ENCODE measurements at places on chromosomes 5 and 9. TPM values are rescaled to one million over a fixed set of nuclear protein-coding genes. Genes with fewer than 3 reads are reported as not detected.
A peak's percentile ranks its signal among the peaks of the same experiment; 100 is the strongest.

GRCh38 chr9:76898786-76899185, 7.1 kb downstream of the PRUNE2 start:
- no peak overlapping the region for H3K4me3 ChIP-seq
- H3K4me1 ChIP-seq, result no peaks in the 10 kb centered on the region
- DNase-seq, result no peak
- H3K27ac ChIP-seq, result no peak overlapping the region
- peaks cover 23% of the 10 kb centered on the region for H3K27me3 ChIP-seq

DNA sequence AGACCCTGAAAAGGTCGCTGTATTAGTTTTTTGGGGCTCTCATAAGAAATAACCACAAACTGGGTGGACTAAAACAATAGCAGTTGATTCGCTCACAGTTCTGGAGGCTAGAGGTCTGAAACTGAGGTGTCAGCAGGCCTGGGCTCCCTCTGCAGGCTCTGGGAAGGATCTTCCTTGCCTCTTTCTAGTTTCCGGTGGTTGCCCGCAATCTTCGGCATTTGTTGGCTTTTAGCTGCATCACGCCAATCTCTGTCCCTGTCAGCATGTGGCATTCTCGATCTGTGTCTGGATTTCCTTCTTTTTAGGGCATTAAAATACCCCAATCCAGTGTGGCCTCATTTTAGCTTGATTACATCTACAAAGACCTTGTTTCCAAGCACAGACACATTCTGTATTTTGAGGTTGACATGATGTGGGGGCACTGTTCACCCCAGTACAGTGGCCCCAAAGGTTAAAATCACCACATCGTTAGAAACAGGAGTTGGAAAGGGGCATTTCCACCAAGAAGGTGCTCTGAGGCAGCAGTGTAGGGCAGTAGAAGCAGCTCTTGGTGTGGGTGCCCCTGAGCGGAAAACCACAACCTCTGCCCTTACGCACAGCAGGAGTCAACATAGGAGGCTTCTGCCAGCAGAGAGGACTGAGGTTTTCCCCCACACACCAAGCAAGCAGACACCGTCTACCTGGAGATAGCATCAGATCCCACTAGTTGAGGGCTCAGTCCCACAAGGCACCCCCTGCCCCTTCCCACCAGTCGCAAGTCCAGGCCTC, 13.5 kb downstream of the ZNF79 start:
- no peak overlapping the region for H3K4me3 ChIP-seq
- H3K4me1 ChIP-seq, result peaks cover 10% of the 10 kb centered on the region
- H3K27ac ChIP-seq, result no peak overlapping the region
- DNase-seq, result peak; percentile 53

DNA sequence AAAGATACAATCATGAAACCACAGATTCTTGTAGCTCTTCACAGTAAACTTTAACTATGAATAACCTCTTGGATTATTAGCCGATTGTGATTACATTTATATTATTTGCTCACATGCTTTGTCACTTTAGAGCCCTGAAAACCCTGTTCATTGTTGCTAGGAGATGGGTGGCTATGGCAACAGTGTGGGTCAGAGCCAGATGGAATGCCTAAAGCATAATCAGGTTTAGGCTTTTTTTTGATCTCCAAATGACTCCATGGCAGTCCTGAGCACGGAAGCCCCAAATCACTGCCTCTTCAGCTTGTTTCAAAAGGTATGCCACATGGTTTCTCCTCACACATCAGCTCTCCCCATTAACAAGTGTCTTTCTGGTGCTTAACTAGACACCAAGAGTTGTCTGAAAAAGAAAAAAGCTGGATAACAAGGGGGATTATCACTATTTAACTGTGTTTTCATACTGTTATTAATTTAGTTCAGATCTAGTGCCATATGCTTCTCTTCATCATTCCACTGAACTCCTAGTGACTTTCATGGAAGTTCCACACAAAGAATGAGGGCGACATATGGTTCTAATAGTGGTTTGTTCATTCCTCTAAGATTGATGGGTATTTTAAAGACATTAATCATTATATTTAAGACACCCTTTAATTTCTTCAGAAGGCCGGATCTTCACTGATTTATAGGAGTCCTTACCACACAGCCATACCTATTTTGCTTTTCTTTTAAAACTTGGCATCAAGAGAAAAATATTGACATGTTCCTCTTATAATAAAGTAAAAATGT, 88.8 kb upstream of the PAM start:
- H3K4me1 ChIP-seq, result no peaks in the 10 kb centered on the region
- peaks cover 8% of the 10 kb centered on the region for H3K27me3 ChIP-seq
- H3K4me3 ChIP-seq, result no peak overlapping the region
- H3K27ac ChIP-seq, result no peak overlapping the region
- no peaks in the 10 kb centered on the region for H3K36me3 ChIP-seq
- DNase-seq, result no peak

- peak; percentile 10 for DNase-seq
- H3K27me3 ChIP-seq, result peaks cover 13% of the 10 kb centered on the region
- H3K4me3 ChIP-seq, result no peak overlapping the region
- no peak overlapping the region for H3K27ac ChIP-seq
- peaks cover 21% of the 10 kb centered on the region for H3K4me1 ChIP-seq
- no peaks in the 10 kb centered on the region for H3K36me3 ChIP-seq
Measured at GRCh38 chr5:57600321-57600720, 117.7 kb upstream of the ACTBL2 start.

GRCh38 chr9:84702471-84702870, 32.9 kb downstream of the NTRK2 start:
- no peak overlapping the region for H3K4me3 ChIP-seq
- peaks cover 5% of the 10 kb centered on the region for H3K27me3 ChIP-seq
- H3K27ac ChIP-seq, result no peak overlapping the region
- peaks cover 2% of the 10 kb centered on the region for H3K4me1 ChIP-seq
- no peaks in the 10 kb centered on the region for H3K36me3 ChIP-seq

GRCh38 chr5:74303578-74303977, 336.9 kb downstream of the ENC1 start:
- H3K4me3 ChIP-seq, result no peak overlapping the region
- H3K4me1 ChIP-seq, result no peaks in the 10 kb centered on the region
- H3K36me3 ChIP-seq, result no peaks in the 10 kb centered on the region

GRCh38 chr5:153752890-153753289, 262.4 kb downstream of the GRIA1 start:
- DNase-seq, result no peak
- H3K4me3 ChIP-seq, result no peak overlapping the region
- H3K27ac ChIP-seq, result no peak overlapping the region
- H3K4me1 ChIP-seq, result no peaks in the 10 kb centered on the region
- H3K36me3 ChIP-seq, result no peaks in the 10 kb centered on the region

- no peaks in the 10 kb centered on the region for H3K36me3 ChIP-seq
- no peaks in the 10 kb centered on the region for H3K27me3 ChIP-seq
- no peak overlapping the region for H3K27ac ChIP-seq
- H3K4me1 ChIP-seq, result no peaks in the 10 kb centered on the region
- no peak overlapping the region for H3K4me3 ChIP-seq
- DNase-seq, result no peak
Measured at GRCh38 chr9:17795744-17796143, 216.9 kb downstream of the SH3GL2 start.

DNA sequence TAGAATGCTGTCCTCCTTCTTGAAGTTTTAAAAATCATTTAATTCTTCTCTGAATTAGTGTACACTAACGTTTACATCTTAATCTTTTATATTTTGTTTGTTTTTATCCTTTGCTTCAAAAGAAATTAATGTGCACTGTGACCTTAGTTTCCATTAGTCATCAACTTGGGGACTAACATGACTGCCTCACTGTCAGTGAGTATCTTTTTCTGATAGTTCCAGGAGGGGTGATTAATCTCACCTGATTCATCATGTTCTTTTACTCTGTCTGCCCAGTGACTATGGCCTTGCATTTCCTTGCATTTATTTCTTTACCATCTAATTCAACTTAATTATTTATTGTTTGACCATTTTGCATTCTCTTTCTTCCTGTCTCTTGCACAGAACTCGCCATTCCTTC, 33.4 kb upstream of the NR3C1 start:
- H3K27ac ChIP-seq, result peak overlapping the region; percentile 72
- no peak for DNase-seq
- H3K36me3 ChIP-seq, result peaks cover 3% of the 10 kb centered on the region
- H3K4me3 ChIP-seq, result peak overlapping the region; percentile 6
- no peaks in the 10 kb centered on the region for H3K27me3 ChIP-seq

DNA sequence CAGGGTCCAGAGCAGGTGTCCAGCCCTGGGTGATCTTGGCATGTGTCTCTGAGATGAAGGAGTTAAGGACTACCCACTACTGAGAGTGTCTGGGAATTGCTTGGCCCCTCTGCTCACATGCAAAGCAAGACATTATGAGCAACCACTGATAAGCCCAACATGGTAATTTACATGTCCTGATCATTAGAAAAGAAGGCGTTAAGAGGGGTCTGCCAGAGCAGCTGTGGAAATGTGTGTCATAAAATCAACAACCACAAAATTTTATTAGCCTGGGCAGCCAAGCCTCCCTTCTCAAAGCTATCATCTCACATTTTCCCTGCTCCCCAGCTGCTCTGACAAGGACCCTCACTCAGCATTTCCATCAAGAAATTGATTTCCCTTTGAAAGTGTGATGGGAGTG, 351.0 kb downstream of the SPOCK1 start:
- DNase-seq, result no peak
- no peak overlapping the region for H3K4me3 ChIP-seq
- peaks cover 12% of the 10 kb centered on the region for H3K27me3 ChIP-seq

- H3K36me3 ChIP-seq, result peaks cover under 1% of the 10 kb centered on the region
- peaks cover 5% of the 10 kb centered on the region for H3K4me1 ChIP-seq
- H3K27ac ChIP-seq, result no peak overlapping the region
- no peak overlapping the region for H3K4me3 ChIP-seq
Measured at GRCh38 chr9:114769624-114770023, 36.2 kb downstream of the TNFSF15 start.

DNA sequence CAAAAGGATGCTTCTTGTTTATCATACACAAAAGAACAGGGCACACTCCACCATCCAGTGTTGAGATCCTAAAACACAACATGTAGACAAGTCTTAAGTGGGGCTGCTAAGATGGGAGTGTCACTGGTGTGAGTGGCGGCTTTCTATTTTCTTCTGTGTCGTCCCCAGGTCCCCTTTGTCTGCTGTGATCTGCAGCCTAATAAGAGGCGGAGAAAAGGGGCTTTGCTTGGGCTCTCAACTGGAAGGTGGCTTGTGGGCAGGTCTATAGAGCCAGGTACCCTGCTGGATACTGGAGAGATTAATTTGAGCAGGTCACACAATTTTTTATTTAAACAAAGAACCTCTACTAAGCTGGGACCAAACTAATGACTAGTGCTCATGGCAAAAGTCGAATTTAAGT, 126.1 kb upstream of the SAP30L start:
- H3K4me1 ChIP-seq, result peaks cover 6% of the 10 kb centered on the region
- H3K36me3 ChIP-seq, result peaks cover 30% of the 10 kb centered on the region
- no peaks in the 10 kb centered on the region for H3K27me3 ChIP-seq

- peak overlapping the region; percentile 100 for H3K4me3 ChIP-seq
- DNase-seq, result peak; percentile 45
- peak overlapping the region; percentile 100 for H3K27ac ChIP-seq
- H3K36me3 ChIP-seq, result peaks cover 35% of the 10 kb centered on the region
- H3K27me3 ChIP-seq, result no peaks in the 10 kb centered on the region
Measured at GRCh38 chr5:159208514-159209437, 577 bp downstream of the RNF145 start.

PCDHGB4 gene
- total RNA-seq, result 0.09 TPM

ITGA1 gene
- 3.9 TPM for total RNA-seq

GABRA1 gene
- total RNA-seq, result not detected

GOLGA1 gene
- total RNA-seq, result 18.3 TPM

TMEM215 gene
- not detected for total RNA-seq

PDGFRB gene
- total RNA-seq, result not detected

LCNL1 gene
- total RNA-seq, result not detected

BTNL3 gene
- not detected for total RNA-seq

ADGRV1 gene
- total RNA-seq, result 0.02 TPM
